Endothelial cell (in vitro differentiated cells): ENCODE measurements at places on chromosomes 7 and 10. TPM values are rescaled to one million over a fixed set of nuclear protein-coding genes. Genes with fewer than 3 reads are reported as not detected.

DNA sequence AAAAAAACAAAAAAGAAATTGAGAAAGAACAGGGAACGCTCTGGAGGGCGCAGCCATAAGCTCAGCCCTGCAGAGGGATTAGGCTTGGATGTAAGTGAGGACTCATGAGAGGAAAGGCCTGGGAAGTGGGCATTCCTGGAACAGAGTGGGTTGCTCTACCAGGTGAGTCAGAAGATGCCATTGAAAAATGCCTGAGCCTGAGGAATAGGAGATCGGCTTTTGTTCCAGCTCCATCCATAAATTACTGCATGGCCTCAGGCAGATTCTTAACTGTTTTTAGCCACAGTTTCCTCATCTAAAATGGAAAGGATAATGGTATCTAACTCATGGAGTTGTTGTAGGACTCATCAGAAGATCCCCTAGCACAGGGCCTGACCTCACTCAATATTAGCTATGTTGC, 1.1 kb upstream of the RGR start:
- no peak for DNase-seq

GRCh38 chr7:26393818-26394217, 102.2 kb downstream of the SNX10 start:
- DNase-seq, result no peak

The TMEM72 gene
- total RNA-seq, result not detected

DNA sequence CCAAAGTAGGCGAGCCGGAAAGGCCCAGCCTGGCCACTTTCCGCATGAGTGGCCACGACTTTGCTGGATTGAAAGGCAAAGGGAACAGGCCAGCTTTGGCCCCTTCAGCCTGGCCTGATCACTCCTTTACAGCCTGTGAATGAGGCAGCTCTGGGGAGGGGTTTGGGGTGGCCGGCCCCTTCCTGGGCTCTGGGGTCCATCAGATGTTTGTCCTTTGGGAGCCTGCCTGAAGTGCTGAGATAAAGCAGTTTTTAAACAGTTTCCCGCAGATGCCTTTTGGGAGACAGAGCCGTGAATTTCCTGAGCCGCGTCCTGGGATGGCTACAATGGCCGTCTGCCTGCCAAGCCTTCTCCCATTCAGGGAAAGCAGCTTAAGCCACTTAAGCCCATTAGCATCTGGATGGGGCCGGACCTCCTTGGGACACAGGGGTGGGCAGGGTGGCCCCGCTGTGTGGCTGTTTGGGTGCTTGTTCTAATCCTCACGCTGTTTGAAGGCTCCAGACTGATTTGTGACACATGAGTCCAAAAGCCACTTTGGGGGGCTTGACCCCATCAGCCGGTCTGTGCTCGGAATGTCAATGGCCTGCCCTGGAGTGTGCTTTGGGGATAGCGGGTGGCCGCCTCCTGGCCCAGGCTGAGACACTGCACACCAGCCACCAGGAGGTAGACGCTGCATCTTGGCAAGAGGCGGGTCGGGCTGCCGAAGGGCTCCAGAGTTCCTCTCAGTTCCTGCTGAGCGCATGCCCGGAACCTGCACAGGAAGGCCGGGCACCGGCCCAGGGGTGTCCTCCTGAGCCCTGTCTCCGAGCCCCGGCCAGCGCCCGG, 38.9 kb downstream of the NKX6-2 start:
- no peak for DNase-seq

DNA sequence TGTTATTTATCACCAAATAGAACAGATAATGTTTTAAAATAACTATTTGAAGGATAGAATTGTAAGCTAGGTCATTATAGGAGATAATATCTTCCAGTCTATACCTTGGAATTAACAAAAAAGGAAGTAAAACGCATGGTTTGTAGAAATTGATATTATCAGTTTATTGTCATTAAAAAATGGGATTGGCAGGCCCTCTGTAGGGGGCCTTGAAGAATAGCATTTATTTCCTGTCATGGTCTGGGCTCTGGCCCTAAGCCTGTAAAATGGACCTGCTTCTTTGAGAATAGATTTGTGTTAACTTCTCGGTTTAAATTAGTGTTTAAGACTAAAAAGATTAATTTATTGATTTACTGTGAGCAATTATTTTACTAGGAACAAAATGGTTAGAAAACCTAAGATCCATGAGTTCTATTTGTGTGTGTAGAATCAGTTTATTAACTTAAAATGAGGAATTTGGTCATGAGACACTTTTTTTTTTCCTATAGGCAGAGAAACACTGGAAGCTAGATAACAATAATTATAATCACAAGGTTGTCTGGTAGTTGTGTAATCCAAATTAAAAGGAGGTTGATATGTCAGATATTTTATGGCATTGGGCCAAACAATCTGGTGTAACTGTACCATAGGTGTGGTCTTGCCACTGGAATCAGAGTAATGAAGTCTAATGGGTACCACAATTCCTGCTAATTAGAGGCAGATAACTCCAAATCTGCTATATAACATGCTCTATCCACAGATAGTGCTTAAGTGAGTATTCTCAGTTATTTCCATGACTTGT, 197.4 kb upstream of the FOXP2 start:
- DNase-seq, result no peak
